Hair follicle dermal papilla cell (primary cell): ENCODE measurements at places on chromosomes 3 and 15. TPM values are rescaled to one million over a fixed set of nuclear protein-coding genes. Genes with fewer than 3 reads are reported as not detected.

LCTL gene
- total RNA-seq = 7.8 and 9.2 TPM in 2 replicates

CTXN2 gene
- not detected in 2 replicates for total RNA-seq

MESD gene
- 17.9 and 18.5 TPM in 2 replicates for total RNA-seq

C3orf22 gene
- total RNA-seq = not detected in 2 replicates

SH2D7 gene
- total RNA-seq = not detected in 2 replicates

OXNAD1 gene
- 7.4 and 9.7 TPM in 2 replicates for total RNA-seq

PTX3 gene
- 496 and 515 TPM in 2 replicates for total RNA-seq

PML gene
- total RNA-seq = 123 and 146 TPM in 2 replicates

ZDHHC3 gene
- 84.9 and 85.6 TPM in 2 replicates for total RNA-seq
